Stimulated activated CD4-positive, alpha-beta T cell treated with anti-CD3 and anti-CD28 coated beads, Interleukin-1b, Interleukin-23, amount 100 ng/mL, for 1 hour (primary cell): ENCODE measurements at places on chromosomes 12 and 14.

GRCh38 chr12:31524791-31525495 lies 66.0 kb downstream of the DENND5B start:
- no peak for DNase-seq

DNA sequence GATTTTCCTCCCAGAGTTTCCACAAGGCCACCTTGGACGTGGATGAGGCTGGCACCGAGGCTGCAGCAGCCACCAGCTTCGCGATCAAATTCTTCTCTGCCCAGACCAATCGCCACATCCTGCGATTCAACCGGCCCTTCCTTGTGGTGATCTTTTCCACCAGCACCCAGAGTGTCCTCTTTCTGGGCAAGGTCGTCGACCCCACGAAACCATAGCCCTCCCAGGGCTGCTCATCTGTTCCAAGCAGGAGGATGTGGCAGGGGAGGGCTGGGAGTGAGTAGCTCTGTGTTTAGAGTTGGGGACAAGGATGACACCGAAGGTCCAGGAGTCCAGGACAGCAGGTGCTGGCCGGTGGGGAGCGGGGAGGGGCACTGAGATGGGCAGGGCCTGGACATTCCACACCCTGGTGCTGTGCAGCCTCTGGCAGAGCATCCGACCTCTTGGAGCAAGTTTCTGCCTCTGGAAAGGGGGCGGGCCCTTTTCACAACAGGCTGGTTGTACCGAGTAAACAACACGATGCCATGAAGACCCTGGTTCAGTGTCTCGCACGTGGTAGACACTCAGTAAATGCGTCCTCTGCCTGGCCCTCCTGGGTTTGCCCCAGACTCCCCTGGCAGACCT lies 8.2 kb downstream of the SERPINA4 start:
- DNase-seq, result no peak

DNA sequence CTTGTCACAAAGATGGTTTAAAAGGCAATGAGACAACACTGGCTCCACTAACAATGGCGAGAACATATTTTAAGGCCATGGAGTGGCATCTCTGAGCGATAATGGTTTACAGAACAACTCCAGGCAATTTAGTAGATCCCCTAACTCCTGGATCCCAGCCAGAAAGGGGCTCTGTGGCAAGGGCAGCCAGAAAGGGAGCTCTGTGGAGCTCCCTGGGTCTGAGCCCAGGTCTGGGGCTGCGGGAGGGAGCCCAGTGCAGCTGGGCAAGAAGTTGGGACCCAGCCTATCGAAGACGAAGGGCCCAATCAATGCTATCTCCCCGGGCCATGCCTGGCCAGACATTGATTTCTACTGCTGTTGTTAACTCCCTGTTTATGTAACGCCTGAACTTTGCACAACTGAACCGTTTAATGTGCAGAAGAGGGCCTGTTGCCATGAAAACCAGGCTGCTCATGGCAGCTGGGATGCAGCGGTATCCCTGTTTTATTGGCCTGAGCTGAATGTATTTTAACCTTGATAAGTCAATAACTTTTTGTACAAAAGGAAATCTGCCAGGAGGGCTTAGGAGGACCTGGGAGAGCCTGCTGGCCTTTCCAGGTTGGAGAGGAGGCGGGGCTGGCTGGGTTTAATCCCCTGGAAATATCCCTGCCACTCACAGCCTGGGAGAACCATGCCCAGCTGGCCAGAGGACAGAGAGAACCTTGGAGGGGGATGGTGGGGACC lies 6.7 kb upstream of the FAM222A start:
- no peak for DNase-seq

- no peak for DNase-seq
Measured at GRCh38 chr14:25049568-25050268, at the start of gene STXBP6. Gene STXBP6, minus strand, starts transcription at chr14:25050147. Its CDS starts 75,329 bp downstream, at chr14:24974818.

DNA sequence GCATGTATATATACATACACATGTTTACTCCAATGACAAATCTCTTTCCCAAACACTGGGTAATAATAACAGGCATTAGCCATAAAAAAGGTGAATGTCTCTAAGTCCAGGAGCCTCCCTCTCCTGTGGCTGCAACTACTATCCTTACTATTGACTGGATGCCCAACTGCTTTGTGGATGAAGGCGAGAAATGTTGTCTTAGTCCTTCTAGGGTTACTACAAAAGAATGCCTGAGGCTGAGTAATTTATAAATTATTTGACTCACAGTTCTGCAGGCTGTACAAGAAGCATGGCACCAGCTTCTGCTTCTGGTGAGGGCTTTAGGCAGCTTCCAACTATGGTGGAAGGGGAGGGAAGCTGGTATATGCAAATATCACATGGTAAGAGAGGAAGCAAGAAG lies 366.0 kb upstream of the DDHD1 start:
- no peak for DNase-seq
